ENCODE measurements at places on chromosomes 3 and 15.

DNA sequence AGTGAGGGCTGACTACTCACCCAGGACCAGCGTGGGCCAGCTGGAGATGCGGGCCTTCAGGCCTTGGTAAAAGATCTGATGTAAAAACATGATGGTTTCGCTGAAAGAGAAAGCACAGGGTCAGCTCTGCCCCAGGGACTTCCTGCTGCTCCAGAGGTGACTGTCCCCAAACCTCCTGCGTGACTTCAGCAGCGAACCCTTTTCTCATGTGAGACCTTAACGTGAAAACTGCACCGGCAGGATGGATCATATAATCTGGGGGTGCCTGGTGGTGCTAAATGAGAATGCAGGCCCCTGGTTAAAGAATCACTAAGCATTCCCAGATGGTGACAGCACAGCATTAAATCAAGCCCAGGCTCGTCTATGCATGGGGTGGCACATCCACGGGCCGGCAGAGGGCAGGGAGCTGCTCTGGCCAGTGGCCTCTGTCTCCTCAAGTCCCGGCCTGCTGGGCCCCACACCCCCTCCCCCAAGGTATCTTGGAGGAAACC, 55.4 kb downstream of the RASGRF1 start:
- no peak for DNase-seq

DNA sequence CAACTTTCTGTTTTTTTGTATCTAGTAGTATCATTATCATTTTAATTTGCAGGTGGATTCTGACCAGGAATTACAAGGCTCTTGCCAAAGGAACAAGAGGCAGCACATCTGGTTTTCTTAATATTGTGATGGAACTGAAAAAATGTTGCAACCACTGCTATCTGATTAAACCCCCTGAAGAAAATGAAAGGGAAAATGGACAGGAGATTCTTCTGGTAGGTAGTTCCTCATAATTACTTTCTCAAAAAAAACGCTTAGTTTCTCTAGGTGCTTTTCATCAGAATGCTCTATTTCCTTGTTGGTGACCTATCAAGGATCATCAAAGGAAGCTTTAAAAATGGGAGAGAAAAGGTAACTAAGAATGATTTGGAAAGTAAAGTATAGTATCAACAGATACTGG, 71.6 kb downstream of the CHD2 start:
- DNase-seq, result no peak

- no peak for DNase-seq
Measured at GRCh38 chr3:27666272-27666671, 55.9 kb downstream of the EOMES start.

- DNase-seq, result no peak
Measured at GRCh38 chr15:48423342-48423741, 92.1 kb downstream of the DUT start.

- no peak for DNase-seq
Measured at GRCh38 chr3:70780790-70781189, 468.4 kb upstream of the MDFIC2 start.

DNA sequence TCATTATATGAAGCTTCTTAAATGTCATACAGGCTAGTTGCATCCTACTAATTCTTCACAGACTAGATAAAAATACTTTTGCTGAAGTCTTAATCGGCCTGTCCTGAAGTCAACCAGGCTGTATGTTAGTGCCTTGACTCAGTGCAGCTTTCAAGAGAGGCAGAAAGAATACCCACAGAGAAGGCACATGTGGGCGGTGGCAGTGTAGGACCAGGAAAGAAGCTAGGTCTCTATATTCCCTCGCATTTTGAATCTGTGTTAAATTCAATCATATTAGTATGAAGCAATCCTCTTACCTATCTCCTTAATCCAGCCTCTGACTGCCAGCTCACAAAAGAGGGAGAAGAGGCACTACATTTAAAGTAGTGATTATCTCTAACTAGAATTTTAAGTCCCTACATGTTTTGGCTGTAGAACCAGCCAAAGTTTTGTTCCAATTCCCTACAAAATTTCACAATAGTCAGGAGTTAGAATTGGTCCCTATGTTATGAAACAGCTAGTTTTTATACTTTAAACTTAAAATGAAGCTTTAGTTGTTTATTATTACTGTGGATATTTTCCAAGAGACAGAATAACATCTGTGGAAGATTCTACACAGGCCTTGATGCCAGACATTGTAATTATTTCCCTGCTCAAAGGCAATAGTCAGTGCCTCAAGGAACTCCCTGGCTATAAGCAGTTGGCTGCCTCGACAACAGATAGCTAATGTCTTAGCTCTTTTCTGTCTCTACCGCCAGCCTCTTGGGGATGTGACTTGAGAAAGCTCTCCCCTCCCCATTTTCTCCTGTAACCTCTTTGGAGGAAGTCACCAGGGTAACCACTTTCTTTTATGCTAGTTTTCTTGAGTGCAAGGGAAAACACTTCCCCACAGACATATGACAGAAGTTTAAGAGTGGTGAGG, 31.9 kb downstream of the CRTC3 start:
- peak; percentile 51 for DNase-seq

- peak; percentile 92 for DNase-seq
Measured at GRCh38 chr15:30991255-30992235, at the start of gene MTMR10. TSS of gene MTMR10 (minus strand) at chr15:30991628. CDS start at chr15:30991506, 122 bp downstream.
